ENCODE measurements at places on chromosomes 7 and 10.

GRCh38 chr7:114949231-114949630 lies 27.3 kb downstream of the MDFIC start:
- DNase-seq = peak; percentile 29

- peak; percentile 82 for DNase-seq
Measured at GRCh38 chr10:130020651-130021382, 56.7 kb upstream of the EBF3 start.

DNA sequence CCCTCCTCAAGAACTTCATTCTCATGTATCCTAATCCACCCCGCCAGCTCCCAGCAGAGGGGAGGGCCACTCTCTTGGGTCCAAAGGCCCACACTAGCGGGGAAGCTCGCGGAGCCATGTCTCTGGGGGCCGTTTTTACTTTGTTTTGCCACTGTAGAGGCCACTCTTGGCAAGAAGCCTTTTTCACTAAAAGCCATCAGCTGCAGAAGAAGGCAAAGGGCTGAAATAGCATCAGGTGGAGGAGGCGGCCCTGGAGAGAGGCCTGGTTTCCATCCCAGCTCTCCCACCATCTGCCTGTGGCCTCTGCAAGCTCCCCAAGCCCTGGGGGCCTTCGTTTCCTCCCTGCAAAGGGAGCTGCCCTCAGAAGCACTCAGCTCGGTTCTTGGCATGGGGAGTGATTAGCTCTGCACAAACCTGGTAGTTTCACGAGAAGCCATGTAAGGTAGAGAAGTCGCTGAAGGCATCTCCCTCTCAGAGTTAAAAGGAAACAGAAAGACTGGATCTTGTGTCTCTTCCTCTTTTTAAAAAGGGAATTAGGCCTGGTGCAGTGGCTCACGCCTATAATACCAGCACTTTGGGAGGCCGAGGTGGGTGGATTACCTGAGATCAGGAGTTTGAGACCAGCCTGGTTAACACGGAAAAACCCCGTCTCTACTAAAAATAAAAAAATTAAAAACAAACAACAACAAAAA lies 70.3 kb downstream of the PARP12 start:
- no peak for DNase-seq

GRCh38 chr10:51422311-51423120 lies 276.9 kb downstream of the CSTF2T start:
- DNase-seq = peak; percentile 76

GRCh38 chr7:43954524-43955228 lies 28.4 kb downstream of the UBE2D4 start:
- DNase-seq = peak; percentile 59

GRCh38 chr10:86449926-86450558 lies 71.5 kb downstream of the WAPL start:
- DNase-seq = no peak

DNA sequence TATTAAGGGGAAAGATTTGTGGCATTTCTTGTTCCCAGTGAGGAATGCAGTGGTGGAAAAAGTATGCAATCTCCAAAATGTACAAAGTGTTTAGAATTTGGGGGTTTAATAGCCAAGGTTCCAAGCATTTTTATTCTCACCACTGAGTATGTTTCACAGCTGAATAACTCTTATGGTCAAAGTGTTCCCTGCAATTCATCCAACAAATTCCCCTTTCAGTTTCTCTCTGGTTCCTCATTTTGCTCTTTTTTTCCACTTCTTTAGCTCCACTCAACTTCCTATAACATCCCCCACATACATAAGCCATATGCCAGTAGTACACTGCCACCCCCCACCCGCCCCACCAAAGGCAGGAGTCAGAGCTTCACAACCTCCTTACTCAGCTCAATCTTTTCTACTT lies 4.6 kb downstream of the HECW1 start:
- DNase-seq = peak; percentile 95

DNA sequence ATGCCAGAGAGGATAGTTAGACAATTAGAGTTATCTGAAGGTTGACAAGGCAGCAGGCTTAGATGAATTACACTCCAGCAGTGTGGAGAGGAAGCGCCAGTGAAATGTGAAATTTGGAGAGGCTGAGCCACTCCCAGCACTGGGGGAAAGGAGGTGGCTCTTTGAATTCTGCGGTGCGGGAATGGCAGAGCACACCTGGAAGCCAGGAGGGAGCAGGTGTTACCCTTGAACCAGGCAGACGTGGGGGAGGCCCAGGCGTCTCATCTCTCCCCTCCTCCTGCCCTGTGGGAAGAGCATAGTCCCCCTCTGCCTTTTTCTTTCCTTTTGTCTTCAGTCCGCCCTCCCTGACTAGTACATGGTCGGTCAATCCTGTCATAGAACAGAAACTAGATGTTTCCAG lies 203.1 kb downstream of the DPP6 start:
- DNase-seq = no peak

DNA sequence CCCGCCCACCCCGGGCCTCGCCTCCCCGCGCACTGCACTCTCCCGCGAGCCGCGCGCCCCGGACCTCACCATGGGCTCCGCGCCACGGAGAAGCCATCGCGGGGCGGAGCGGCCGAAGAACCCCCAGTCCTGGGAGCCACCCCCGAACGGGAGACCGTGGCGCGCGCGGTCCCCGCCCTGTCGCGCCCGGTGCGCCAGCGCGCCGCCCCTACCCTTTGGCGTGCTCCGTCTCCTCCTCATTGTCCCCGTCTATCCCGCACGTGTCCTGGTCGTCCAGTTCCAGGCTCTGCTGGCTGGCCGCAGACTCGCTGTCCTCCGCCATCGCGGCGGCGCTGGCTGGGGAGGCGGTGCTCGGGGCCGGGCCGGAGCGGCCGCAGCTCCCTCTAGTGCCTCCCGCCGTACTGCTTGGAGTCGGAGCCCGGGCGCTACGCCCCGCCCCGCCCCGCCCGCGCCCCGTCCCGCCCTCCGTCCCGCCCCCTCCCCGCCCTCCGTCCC lies at the start of gene NMT2:
TSS of gene NMT2 (minus strand) at position 403 of the 495 bp plus-strand sequence. CDS start at position 322, 81 bp downstream.
- no peak for DNase-seq

DNA sequence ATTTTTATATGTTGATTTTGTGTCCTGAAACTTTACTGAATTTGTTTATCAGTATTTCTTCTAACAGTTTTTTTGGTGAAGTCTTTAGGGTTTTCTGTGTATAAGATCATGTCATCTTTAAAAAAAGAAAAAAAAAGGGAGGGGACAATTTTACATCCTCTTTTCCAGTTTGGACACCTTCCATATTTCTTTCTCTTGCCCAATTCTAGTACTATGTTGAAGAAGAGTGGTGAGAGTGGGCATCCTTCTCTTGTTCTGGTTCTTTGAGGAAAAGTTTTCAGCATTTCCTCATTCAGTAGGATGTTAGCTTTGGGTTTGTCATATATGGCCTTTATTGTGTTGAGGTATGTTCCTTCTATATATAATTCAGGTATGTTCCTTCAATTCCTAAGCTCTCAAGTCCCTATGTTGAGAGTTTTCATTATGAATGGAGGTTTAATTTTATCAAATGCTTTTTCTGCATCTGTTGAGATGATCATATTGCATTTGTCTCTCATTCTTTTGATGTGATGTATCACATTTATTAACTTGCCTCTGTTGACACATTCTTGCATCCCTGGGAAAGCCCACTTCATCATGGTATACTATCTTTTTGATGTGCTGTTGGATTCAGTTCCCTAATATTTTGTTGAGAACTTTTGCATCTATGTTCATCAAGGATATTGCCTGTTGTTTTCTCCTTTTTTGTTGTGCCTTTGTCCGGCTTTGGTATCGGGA lies 12.1 kb downstream of the TAS2R40 start:
- no peak for DNase-seq

DNA sequence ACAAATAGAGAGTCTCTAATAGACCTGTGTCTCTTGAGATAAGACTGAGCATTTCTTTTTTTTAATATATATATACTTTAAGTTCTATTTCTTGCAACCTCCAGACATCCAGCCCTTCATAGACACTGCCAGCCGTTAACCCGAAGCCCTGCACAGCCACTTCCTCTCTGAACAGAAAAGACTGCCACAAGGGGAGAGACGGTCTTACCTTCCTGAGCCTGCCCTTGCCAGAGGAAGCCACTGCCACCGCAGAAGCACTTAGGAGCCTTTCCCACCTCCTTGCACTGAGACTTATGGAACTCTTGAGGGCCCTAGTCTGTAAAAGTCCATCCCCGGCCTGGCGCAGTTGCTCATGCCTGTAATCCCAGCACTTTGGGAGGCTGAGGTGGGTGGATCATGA lies 31.8 kb upstream of the PRSS1 start:
- DNase-seq = no peak

GRCh38 chr10:130875116-130875515 lies 436.4 kb downstream of the TCERG1L start:
- DNase-seq = no peak

All from fibroblast of skin of scalp (primary cell).